ENCODE measurements at places on chromosomes 16 and 17. TPM values are rescaled to one million over a fixed set of nuclear protein-coding genes. Genes with fewer than 3 reads are reported as not detected.

The TBC1D3C gene
- not detected for total RNA-seq

The CES1 gene
- 31.6 TPM for total RNA-seq

The PLXDC1 gene
- total RNA-seq: 0.09 TPM

The HS3ST3A1 gene
- not detected for total RNA-seq

The SOX8 gene
- 1.5 TPM for total RNA-seq

The DNAAF8 gene
- 0.91 TPM for total RNA-seq

The ZNF688 gene
- total RNA-seq: 7.6 TPM

The CPHXL2 gene
- not detected for total RNA-seq

The GRIN2A gene
- not detected for total RNA-seq

The KRTAP2-3 gene
- total RNA-seq: not detected

The FTSJ3 gene
- 60.3 TPM for total RNA-seq

The PYDC1 gene
- not detected for total RNA-seq

The EFCAB13 gene
- 1.9 TPM for total RNA-seq

The AOC2 gene
- total RNA-seq: 2.0 TPM

The NUDT16L1 gene
- total RNA-seq: 24.7 TPM

The TOX3 gene
- total RNA-seq: 0.66 TPM

The CMTM1 gene
- total RNA-seq: 0.76 TPM

The FBXL16 gene
- total RNA-seq: 3.1 TPM

The TMC7 gene
- total RNA-seq: 7.6 TPM

The CIAO2B gene
- total RNA-seq: 184 TPM

The ARHGDIG gene
- 2.9 TPM for total RNA-seq

The IL17C gene
- total RNA-seq: not detected

The TLCD1 gene
- total RNA-seq: 47.0 TPM

The MYO15B gene
- total RNA-seq: 72.6 TPM
